Effector memory CD4-positive, alpha-beta T cell (primary cell): ENCODE measurements at places on chromosomes 5 and 9.

DNA sequence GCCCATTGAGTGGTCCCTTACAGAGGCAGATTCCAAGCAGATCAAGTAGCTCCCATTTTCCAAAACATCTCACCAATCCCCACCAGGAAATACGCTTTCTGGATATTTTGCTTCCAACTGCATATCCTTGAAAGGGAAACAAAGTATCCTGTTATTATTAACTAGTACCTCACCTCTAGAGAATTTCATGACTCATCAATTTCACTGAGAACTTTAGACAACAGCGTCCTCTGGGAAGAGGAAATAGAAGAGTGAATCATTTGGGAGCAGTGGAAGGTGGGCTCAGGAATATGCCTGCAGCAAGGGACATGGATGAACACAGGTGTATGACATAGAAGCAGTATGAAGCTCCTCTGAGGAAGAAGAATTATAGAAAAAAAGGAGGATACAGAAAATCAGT, 186.7 kb downstream of the MARCHF11 start:
- H3K36me3 ChIP-seq, result no peaks in the 10 kb centered on the region
- no peaks in the 10 kb centered on the region for H3K4me1 ChIP-seq
- no peaks in the 10 kb centered on the region for H3K27me3 ChIP-seq
- H3K4me3 ChIP-seq, result no peak overlapping the region

- no peaks in the 10 kb centered on the region for H3K27me3 ChIP-seq
- H3K36me3 ChIP-seq, result no peaks in the 10 kb centered on the region
- no peak for DNase-seq
- H3K27ac ChIP-seq, result no peak overlapping the region
These were observed 176.4 kb downstream of the KIF4B start for GRCh38 chr5:155189981-155190380.

DNA sequence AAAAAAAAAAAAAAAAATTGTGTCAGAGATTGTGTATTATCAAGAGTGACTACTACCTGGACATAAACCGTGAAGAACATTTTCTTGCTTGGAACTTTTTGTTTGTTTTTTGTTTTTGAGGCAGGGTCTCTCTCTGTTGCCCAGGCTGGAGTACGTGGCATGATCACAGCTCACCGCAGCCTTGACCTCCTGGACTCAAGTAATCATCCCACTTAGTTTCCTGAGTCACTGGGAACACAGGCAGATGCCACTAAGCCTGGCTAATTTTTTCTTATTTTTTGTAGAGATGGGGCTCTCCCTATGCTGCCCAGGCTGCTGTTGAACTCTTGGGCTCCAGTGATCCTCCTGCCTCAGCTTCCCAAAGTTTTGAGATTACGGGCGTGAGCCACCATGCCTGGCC, 25.8 kb downstream of the DCP2 start:
- no peaks in the 10 kb centered on the region for H3K27me3 ChIP-seq
- H3K27ac ChIP-seq, result no peak overlapping the region
- no peaks in the 10 kb centered on the region for H3K4me1 ChIP-seq
- DNase-seq, result no peak
- H3K4me3 ChIP-seq, result no peak overlapping the region

DNA sequence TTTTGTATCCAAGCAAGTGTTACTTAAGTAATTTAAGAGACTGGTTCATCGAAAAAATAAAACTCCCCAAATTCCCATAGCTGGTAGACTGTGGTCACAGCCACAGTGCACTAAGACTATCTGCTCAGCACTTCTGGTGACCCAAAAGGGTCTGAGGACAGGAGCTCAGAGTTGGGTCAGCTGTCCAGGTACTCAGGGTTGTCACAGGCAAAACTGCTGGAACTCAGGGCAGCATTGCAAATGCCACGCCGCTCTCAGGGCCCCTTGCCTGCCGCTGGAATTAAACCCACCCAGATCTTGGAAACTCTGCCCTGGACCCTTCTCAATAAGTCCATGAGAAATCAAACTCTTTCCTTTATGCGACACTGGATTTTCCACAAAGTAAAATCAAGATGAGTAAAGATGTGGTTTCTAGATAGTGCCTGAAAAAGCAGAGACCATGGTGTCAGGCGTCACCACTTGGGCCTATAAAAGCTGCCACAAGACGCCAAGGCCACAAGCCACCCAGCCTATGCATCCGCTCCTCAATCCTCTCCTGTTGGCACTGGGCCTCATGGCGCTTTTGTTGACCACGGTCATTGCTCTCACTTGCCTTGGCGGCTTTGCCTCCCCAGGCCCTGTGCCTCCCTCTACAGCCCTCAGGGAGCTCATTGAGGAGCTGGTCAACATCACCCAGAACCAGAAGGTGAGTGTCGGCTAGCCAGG, at the start of gene IL13:
IL13 (plus strand) TSS at position 498 of the 705 bp plus-strand sequence; CDS start at position 512, 14 bp downstream.
- no peak for DNase-seq
- peaks cover 13% of the 10 kb centered on the region for H3K4me1 ChIP-seq
- H3K27ac ChIP-seq, result no peak within 1 kb of the TSS
- H3K4me3 ChIP-seq, result no peak within 1 kb of the TSS
- no peaks in the 10 kb centered on the region for H3K36me3 ChIP-seq

DNA sequence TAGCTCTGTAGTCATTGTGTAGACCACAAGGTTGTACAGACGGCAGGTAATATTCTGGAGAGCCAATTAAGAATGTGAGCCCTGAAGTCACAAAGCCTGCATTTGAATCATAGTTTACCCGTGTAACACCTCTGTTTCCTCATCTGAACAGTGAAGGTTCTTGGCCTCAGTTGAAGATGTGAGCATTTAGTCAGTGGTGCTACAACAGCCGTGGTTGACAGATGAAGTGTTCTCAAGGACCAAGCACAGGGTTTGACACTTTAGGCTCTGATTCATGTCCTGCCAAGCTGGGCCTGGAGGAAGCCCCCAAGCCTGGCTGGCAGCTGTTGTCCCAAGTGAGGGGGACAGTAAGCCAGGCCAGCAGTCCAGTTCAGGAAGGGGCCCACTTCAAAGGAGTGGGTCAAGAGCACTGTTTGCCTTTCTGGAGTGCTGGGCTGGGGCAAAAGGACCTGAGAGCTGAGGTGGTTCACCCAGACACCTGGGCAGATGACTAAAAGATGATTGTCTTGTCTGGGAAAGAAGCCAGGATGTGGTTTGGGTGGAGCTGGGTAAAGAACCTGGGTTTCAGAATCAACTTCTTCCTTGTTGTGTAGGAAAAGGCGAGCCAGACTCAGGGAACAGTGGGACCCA, 20.7 kb downstream of the FAXDC2 start:
- H3K36me3 ChIP-seq, result no peaks in the 10 kb centered on the region
- no peak for DNase-seq
- peak overlapping the region; percentile 1 for H3K4me3 ChIP-seq
- peaks cover 24% of the 10 kb centered on the region for H3K4me1 ChIP-seq

DNA sequence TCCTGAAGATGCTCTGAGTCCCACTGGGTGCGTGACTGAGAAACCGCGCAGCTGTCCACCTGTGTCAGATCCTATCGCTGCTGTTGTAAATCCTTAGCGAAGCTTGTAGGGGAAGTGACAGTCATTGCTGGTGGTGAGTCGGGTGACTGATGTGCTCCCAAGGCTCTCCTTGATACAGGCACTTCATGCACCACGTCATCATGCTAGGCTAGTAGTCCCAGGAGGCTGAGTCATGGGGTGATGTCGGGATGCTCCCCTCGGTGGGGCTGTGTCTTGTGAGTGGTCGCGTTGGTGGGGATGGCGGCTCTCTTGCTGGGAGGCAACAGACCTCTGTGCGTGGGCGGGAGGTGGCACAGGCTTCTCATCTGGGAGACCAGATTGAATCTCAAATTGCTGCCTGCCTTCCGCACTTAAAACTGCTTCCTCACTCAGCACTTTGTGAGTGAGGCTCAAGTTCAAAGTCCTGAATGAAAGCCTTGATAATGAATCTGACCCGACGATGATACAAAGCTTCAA, 84.7 kb downstream of the CSNK1A1 start:
- no peaks in the 10 kb centered on the region for H3K27me3 ChIP-seq
- H3K36me3 ChIP-seq, result no peaks in the 10 kb centered on the region
- H3K27ac ChIP-seq, result no peak overlapping the region

- H3K4me3 ChIP-seq, result peak overlapping the region; percentile 41
- H3K36me3 ChIP-seq, result no peaks in the 10 kb centered on the region
- H3K27ac ChIP-seq, result no peak overlapping the region
- peaks cover 80% of the 10 kb centered on the region for H3K4me1 ChIP-seq
- no peaks in the 10 kb centered on the region for H3K27me3 ChIP-seq
These were observed 11.5 kb downstream of the PRRC2B start for GRCh38 chr9:131405428-131405827.

- H3K27me3 ChIP-seq, result no peaks in the 10 kb centered on the region
- no peaks in the 10 kb centered on the region for H3K36me3 ChIP-seq
- H3K4me3 ChIP-seq, result no peak overlapping the region
- no peaks in the 10 kb centered on the region for H3K4me1 ChIP-seq
- DNase-seq, result no peak
These were observed 36.7 kb upstream of the COL15A1 start for GRCh38 chr9:98907055-98907454.

DNA sequence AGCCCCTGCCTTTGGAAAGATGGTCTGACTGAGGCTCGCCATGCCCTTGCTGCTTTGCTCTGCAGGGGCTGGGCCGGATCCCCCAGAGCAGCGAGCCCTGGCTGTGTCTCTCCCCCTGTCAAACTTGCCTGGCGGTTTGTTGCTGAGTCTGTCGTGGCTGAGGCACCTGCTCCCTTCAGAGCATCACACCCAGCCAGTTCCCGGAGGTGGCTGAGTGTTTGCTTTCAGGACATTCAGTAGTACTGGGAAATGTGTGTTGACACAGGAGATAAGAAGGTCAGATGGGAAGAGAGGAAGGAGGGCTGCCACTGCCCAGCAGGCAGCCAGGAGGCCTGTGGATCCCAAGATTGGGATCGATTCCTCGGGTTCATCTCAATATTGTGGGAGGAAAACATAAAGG, 62.9 kb downstream of the GADD45G start:
- no peaks in the 10 kb centered on the region for H3K4me1 ChIP-seq
- H3K27ac ChIP-seq, result no peak overlapping the region

DNA sequence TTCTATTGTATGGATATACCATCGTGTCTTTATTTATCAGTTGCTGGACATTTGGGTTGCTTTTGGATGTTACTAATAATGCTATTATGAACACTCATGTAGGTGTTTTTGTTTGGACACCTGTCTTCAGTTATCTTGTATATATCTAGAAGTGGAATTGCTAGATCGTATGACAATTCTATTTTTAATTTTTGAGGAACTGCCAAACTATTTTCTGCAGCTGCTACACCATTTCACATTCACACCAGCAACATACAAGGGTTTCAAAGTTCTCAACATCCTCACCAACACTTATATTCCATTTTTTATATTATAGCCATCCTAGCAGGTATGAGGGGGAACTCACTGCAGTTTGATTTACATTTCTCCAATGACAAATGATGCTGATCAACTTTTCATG, 324.6 kb downstream of the CAAP1 start:
- no peak for DNase-seq
- no peaks in the 10 kb centered on the region for H3K4me1 ChIP-seq
- H3K27ac ChIP-seq, result no peak overlapping the region
- no peaks in the 10 kb centered on the region for H3K36me3 ChIP-seq
- no peak overlapping the region for H3K4me3 ChIP-seq
- no peaks in the 10 kb centered on the region for H3K27me3 ChIP-seq

DNA sequence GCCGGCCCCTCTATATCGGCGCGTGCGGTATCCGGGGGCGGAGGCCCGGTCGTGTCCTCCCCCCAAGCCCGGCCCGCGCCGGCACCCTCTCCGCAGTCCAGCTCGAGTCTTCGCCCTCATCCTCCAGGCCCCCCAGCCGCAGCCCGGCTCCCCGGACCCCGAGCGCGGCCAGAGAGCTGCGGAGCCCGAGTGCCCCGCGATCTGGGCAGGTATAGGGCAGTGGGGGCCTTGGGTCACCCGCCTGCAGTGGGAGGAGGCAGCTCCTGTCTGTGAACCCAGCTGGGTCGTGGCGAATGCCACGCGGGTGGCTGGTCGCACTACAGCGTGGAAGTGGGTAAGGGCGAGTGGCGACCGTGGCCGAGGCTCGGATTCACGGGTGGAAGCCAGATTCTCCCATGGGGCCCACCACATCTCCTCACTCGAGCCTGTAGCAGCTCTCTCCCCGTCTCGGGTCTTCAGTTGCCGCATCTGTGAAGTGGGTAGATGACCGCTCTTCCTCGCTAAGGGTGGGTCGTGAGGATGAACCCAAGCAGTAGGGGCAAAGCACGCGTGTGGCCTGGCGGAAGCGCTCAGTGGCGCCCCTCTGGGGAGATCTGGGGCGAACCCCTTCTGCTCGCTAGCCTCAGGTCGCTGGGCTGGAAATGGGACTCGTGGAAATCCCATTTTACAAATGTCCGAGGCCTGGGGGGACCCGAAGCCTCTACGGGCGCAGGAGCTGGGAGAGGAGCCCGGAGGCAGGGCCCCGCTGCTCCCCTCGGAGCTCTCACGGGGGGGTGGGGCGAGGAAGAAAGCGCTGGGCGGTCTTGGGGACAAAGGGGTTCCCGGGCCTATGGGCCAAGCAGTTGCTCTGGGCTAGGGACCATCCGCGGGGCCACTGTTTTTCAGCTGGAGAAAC, 1.9 kb downstream of the NR5A1 start:
- H3K27ac ChIP-seq, result no peak overlapping the region
- H3K27me3 ChIP-seq, result peaks cover 10% of the 10 kb centered on the region
- H3K36me3 ChIP-seq, result no peaks in the 10 kb centered on the region
- no peak for DNase-seq
- no peak overlapping the region for H3K4me3 ChIP-seq

- no peak overlapping the region for H3K4me3 ChIP-seq
- no peak for DNase-seq
- no peaks in the 10 kb centered on the region for H3K4me1 ChIP-seq
- no peak overlapping the region for H3K27ac ChIP-seq
These were observed 103.0 kb downstream of the SPATA31D1 start for GRCh38 chr9:82091610-82092009.

DNA sequence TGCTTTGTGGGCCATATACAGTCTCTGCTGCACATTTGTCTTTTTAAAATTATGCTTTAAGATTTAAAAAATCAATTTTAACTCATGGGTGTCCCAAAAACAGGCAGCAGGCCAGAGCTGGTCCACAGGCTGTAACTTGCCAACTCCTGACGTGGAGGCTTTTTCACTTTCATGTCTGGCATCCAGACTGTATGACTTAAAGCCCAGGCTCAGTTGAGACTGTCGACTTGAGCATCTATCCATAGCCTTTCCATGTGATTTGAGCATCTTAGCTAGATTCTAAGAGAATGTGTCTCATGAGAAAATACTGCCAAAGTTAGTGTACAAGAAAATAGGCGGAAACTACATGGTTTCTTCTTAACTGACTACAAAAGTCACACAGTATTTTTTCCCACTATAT, 559.0 kb upstream of the TUSC1 start:
- no peak overlapping the region for H3K27ac ChIP-seq
- DNase-seq, result no peak
- no peaks in the 10 kb centered on the region for H3K27me3 ChIP-seq
- no peak overlapping the region for H3K4me3 ChIP-seq
- H3K4me1 ChIP-seq, result no peaks in the 10 kb centered on the region
- no peaks in the 10 kb centered on the region for H3K36me3 ChIP-seq
